ENCODE measurements at places on chromosomes 12 and 14. TPM values are rescaled to one million over a fixed set of nuclear protein-coding genes. Genes with fewer than 3 reads are reported as not detected.

GRCh38 chr12:106345746-106346145, 11.8 kb upstream of the POLR3B start:
- no peak overlapping the region for H3K4me3 ChIP-seq
- peaks cover 24% of the 10 kb centered on the region for H3K36me3 ChIP-seq
- DNase-seq, result no peak
- peaks cover 30% of the 10 kb centered on the region for H3K4me1 ChIP-seq

ATN1 gene
- 55.8 TPM for total RNA-seq

DNA sequence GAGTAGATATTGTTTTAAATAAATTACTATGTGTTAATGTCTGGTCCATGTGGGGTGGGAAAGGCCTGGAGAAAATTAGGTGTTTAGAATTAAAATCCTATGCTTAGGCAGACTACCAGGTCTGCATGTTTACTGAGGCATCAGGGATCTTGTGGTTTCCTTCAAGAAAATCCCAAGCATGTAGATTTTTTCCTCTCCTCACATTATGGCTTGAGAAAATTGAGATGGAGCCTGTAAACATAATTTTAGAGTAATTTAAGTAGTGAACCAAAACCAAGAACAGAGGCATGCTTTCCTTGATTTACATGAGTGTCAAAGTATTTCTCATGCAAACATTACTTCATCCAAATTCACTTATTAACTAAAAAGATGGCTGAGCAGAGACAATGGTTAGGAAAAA, 823.7 kb downstream of the AACS start:
- no peak overlapping the region for H3K27ac ChIP-seq
- H3K27me3 ChIP-seq, result no peaks in the 10 kb centered on the region
- H3K36me3 ChIP-seq, result no peaks in the 10 kb centered on the region
- no peak overlapping the region for H3K4me3 ChIP-seq
- no peak for DNase-seq

DNA sequence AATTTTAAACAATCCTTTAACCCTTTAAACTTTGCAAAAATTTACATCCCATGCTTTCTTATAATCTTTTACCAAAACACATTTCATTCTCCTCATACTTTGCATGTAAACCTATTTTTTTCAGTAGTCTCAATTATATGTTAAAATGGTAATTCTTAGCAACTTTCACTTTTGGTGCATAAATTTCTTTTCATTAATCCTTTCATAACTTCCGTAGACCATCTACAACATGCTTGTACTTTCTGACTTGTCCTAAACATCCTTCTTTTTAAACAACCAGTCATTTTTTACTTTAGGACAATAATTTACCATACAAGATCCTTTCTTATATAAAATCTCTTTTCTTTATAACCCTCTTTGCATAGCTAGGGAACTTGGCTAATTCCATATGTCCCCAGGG, 19.5 kb downstream of the CCDC91 start:
- no peaks in the 10 kb centered on the region for H3K36me3 ChIP-seq
- H3K4me3 ChIP-seq, result no peak overlapping the region
- H3K27ac ChIP-seq, result no peak overlapping the region
- no peaks in the 10 kb centered on the region for H3K4me1 ChIP-seq

HSPA2 gene
- 25.0 TPM for total RNA-seq

- no peaks in the 10 kb centered on the region for H3K36me3 ChIP-seq
- H3K27me3 ChIP-seq, result no peaks in the 10 kb centered on the region
- H3K27ac ChIP-seq, result no peak overlapping the region
- H3K4me3 ChIP-seq, result no peak overlapping the region
- DNase-seq, result no peak
- no peaks in the 10 kb centered on the region for H3K4me1 ChIP-seq
Measured at GRCh38 chr14:104315169-104315568, 176.8 kb downstream of the KIF26A start.

GRCh38 chr12:130706885-130707570, 9.1 kb downstream of the RIMBP2 start:
- H3K27me3 ChIP-seq, result peaks cover 18% of the 10 kb centered on the region
- H3K27ac ChIP-seq, result no peak overlapping the region
- no peak for DNase-seq
- H3K4me1 ChIP-seq, result no peaks in the 10 kb centered on the region
- H3K4me3 ChIP-seq, result no peak overlapping the region

RNASE7 gene
- total RNA-seq, result 0.15 TPM

DNA sequence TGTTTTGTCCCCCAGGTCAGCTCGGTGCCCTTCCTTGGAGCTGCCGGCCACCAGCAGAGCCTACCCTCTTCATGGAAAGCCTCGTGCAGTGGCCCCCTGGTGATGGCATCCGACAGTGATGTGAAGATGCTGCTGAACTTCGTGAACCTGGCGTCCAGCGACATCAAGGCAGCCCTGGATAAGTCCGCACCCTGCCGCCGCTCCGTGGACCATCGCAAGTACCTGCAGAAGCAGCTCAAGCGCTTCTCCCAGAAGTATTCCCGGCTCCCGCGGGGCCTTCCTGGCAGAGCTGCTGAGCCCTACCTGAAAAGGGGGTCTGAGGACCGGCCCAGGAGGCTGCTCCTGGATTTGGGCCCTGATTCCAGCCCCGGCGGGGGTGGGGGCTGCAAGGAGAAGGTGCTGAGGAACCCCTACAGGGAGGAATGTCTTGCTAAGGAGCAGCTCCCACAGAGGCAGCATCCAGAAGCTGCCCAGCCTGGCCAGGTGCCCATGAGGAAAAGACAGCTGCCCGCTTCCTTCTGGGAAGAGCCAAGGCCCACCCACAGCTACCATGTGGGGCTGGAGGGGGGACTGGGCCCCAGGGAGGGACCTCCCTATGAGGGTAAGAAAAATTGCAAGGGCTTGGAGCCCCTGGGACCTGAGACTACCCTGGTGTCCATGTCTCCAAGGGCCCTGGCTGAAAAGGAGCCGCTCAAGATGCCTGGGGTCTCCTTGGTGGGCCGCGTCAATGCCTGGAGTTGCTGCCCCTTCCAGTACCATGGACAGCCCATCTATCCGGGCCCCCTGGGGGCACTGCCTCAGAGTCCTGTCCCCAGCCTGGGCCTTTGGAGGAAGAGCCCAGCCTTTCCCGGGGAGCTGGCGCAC, 1.3 kb downstream of the FAM181A start:
- H3K4me1 ChIP-seq, result no peaks in the 10 kb centered on the region
- peaks cover 39% of the 10 kb centered on the region for H3K36me3 ChIP-seq
- no peaks in the 10 kb centered on the region for H3K27me3 ChIP-seq
- no peak for DNase-seq

GRCh38 chr12:111196532-111196931, 172.4 kb downstream of the PHETA1 start:
- no peaks in the 10 kb centered on the region for H3K27me3 ChIP-seq
- H3K4me3 ChIP-seq, result no peak overlapping the region
- DNase-seq, result no peak
- no peaks in the 10 kb centered on the region for H3K36me3 ChIP-seq
- H3K4me1 ChIP-seq, result no peaks in the 10 kb centered on the region
- H3K27ac ChIP-seq, result no peak overlapping the region

GRCh38 chr14:76710056-76711010, 50.9 kb upstream of the VASH1 start:
- peaks cover 4% of the 10 kb centered on the region for H3K4me1 ChIP-seq
- H3K36me3 ChIP-seq, result no peaks in the 10 kb centered on the region

GDF3 gene
- total RNA-seq, result not detected

DNA sequence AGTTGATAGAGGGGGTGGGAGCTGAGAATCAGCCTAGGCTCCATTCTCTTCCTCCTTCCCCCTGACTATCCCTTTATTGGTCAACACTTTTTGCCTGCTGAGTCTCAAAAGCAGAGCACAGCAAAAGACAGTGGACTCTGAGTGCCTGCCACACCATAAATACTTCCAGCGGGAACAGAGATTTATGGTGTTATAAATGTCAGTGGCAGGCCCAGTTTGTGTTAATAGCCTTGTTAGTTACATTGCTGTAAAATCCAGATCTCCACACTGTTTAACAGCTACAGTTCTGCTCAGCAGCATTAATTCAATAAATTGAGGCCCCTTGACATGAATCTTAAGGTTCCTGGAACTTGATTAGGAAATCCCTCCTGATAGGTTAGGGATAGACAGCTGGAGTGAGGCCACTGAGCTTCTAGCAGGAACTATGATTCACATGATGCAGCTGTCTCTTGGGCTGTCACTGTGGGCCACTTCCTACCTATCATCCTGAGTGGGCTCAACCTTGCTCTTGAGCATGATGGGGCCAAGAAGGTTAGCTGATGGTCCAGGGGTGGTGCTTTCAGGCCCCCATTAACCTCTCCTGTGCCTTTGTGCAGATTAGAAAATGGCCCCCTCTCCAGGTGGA, 295.2 kb upstream of the SRRM4 start:
- no peaks in the 10 kb centered on the region for H3K4me1 ChIP-seq
- no peak overlapping the region for H3K4me3 ChIP-seq
- H3K36me3 ChIP-seq, result no peaks in the 10 kb centered on the region
- DNase-seq, result no peak
- no peak overlapping the region for H3K27ac ChIP-seq

C3AR1 gene
- total RNA-seq, result 3.7 TPM

Measured in psoas muscle (tissue), 8 donors.